SJSA1 (cell line): ENCODE measurements at places on chromosomes 4 and X. TPM values are rescaled to one million over a fixed set of nuclear protein-coding genes. Genes with fewer than 3 reads are reported as not detected.

GRCh38 chrX:133333154-133333750 lies 82.0 kb downstream of the GPC4 start:
- H3K4me1 ChIP-seq: no peaks in the 10 kb centered on the region
- H3K27ac ChIP-seq: no peak overlapping the region
- H3K27me3 ChIP-seq: no peaks in the 10 kb centered on the region
- H3K4me3 ChIP-seq: no peak overlapping the region
- DNase-seq: no peak
- peaks cover 2% of the 10 kb centered on the region; the same call in 1 of the 2 replicates for H3K36me3 ChIP-seq

DNA sequence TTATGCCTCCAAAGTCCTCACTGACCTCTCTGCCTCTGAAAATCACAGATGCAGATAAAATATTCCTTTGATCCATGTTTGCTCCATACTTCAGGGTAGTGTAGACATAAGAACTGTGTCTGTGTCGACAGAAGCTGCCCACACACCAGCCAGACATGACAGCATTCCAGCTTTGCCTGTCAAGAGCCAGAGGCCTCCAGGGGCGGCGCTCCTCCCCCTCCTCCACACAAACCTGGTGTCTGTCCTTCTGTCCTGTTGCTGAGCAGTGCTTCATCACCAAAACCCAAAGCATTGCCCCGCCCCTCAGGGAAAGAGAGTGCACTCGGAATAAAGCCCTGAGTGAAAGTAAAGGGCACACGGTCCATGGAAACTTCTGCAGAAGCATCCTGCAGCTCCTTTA lies 379.4 kb downstream of the FBXW7 start:
- H3K36me3 ChIP-seq: no peaks in the 10 kb centered on the region
- no peaks in the 10 kb centered on the region for H3K4me1 ChIP-seq
- no peak for DNase-seq
- H3K27me3 ChIP-seq: no peaks in the 10 kb centered on the region
- no peak overlapping the region for H3K27ac ChIP-seq

GRCh38 chrX:57329008-57329407 lies 42.5 kb downstream of the FAAH2 start:
- DNase-seq: no peak
- no peaks in the 10 kb centered on the region for H3K4me1 ChIP-seq
- H3K27ac ChIP-seq: no peak overlapping the region
- no peaks in the 10 kb centered on the region for H3K36me3 ChIP-seq
- H3K4me3 ChIP-seq: no peak overlapping the region

GRCh38 chr4:114005569-114006442 lies 26.4 kb upstream of the ARSJ start:
- H3K36me3 ChIP-seq: no peaks in the 10 kb centered on the region
- no peaks in the 10 kb centered on the region for H3K27me3 ChIP-seq
- DNase-seq: no peak
- H3K4me1 ChIP-seq: peaks cover 16% of the 10 kb centered on the region
- no peak overlapping the region for H3K4me3 ChIP-seq

GRCh38 chr4:109191216-109191615 lies 111.2 kb downstream of the COL25A1 start:
- no peak overlapping the region for H3K4me3 ChIP-seq
- H3K36me3 ChIP-seq: no peaks in the 10 kb centered on the region
- H3K27ac ChIP-seq: no peak overlapping the region
- H3K4me1 ChIP-seq: no peaks in the 10 kb centered on the region
- DNase-seq: no peak

DNA sequence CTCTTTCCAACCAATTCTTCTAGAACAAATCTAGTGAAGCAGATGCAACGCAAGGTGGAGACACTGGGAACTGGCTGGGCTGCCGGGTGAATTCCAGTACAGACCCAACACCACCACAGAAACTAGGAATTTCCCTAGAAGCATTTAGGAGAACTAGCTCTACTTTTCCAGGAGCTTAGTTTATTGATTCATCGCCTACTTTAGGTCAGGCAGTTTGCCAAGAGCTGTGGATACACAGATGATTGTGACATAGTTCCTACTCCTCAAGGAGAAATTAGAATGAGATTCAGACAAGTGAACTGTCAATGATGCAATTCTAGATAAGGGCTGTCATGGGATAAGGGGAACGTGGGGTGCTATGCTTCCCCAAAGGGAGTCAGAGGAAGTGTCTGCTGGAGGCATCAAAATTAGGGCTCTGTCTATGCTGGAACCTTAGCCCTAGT lies 350.0 kb downstream of the CAMK2D start:
- no peak overlapping the region for H3K4me3 ChIP-seq
- no peaks in the 10 kb centered on the region for H3K36me3 ChIP-seq
- no peaks in the 10 kb centered on the region for H3K27me3 ChIP-seq
- H3K27ac ChIP-seq: no peak overlapping the region
- peaks cover 21% of the 10 kb centered on the region for H3K4me1 ChIP-seq

DNA sequence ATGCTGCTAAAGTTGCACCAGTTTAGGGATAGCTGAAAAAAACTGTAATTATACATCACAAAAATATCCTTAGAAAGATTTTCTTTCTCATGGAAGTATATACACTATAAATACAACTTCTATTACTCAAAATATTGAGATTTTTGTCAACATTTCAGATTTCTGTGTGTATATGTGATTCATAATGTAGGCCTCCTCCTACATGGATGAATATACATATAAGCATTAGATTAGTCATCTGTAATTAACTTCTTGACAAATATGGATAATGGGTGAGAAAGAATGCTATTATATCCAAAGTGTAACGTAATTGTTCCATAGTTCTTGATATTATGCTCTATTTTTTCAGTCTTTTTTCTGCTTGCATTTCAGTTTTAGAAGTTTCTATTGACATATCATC lies 124.9 kb downstream of the CBLL2 start:
- no peaks in the 10 kb centered on the region for H3K27me3 ChIP-seq
- no peak overlapping the region for H3K27ac ChIP-seq
- no peak for DNase-seq
- no peaks in the 10 kb centered on the region for H3K4me1 ChIP-seq

The BANK1 gene
- total RNA-seq: not detected in 2 replicates

The CTAG2 gene
- total RNA-seq: not detected in 2 replicates

The SLC16A2 gene
- 11.9 and 14.1 TPM in 2 replicates for total RNA-seq

The ARAP2 gene
- total RNA-seq: 0.24 TPM in 1 of 2 replicates, not detected in the other

The CSAG1 gene
- not detected in 2 replicates for total RNA-seq

The FGA gene
- total RNA-seq: not detected in 2 replicates
